A549 treated with Mapracorat at 1 μM for 4 hours (cell line): ENCODE measurements at places on chromosomes 5 and 9. TPM values are rescaled to one million over a fixed set of nuclear protein-coding genes. Genes with fewer than 3 reads are reported as not detected.

Gene HRH2
- 0.38 to 0.70 TPM (median 0.53 TPM) in 5 replicates for total RNA-seq

Gene ROR2
- 0.88 to 1.6 TPM (median 1.3 TPM) in 5 replicates for total RNA-seq

Gene DIRAS2
- 0.06 to 0.13 TPM in 2 of 5 replicates, not detected in the others for total RNA-seq

Gene DND1
- 0.66 to 1.0 TPM (median 0.88 TPM) in 5 replicates for total RNA-seq

Gene SLC25A25
- 7.5 to 9.5 TPM (median 9.1 TPM) in 5 replicates for total RNA-seq
